LHCN-M2 (cell line): ENCODE measurements at places on chromosomes 1 and 21. TPM values are rescaled to one million over a fixed set of nuclear protein-coding genes. Genes with fewer than 3 reads are reported as not detected.

DNA sequence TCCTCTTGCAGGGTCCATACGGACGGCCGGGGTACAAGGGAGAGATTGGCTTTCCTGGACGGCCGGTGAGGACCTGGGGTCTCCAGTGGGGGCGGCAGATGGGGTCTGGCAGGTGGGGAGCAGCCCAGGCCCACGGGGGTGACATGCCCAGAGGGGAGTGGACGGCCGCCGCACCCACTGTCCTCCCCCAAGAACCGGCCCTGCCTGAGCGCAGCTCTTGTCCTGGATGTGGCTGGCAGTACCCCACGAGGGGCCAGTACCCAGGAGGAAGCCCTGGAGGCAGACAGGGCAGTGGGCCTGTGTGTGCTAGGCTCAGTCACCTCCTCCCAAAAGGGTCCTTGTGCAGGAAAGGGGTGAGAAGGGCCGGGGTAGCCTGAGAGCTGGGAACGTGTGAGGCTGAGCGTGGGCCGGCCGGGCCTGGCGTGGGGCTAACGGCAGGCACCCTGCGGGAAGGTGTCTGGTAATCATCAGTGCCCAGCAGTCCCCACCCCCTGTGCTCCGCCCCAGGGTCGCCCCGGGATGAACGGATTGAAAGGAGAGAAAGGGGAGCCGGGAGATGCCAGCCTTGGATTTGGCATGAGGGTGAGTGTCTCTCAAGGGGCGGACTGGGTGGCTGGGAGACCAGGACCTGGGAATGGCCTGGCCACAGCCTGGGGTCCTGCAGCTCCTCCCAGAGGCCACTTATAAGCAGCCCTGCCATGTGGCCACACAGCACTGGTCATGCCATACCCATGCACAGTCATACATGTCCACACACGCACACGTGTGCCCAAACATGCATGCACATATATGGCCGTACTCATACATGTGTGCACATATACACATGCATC lies 47.2 kb downstream of the SLC19A1 start:
- DNase-seq: no peak

MLLT11 gene
- total RNA-seq: 16.9 and 17.2 TPM in 2 replicates

GRCh38 chr1:87148661-87149060 lies 180.0 kb upstream of the LMO4 start:
- no peak for DNase-seq

C1QTNF12 gene
- 0.57 TPM in 1 of 2 replicates, not detected in the other for total RNA-seq

MRAP gene
- not detected in 2 replicates for total RNA-seq

- DNase-seq: no peak
Observed at GRCh38 chr21:17436626-17437111, 76.2 kb upstream of the CXADR start.

- DNase-seq: peak; percentile 60
Observed at GRCh38 chr1:226626577-226626956, 78.0 kb downstream of the STUM start.

DNA sequence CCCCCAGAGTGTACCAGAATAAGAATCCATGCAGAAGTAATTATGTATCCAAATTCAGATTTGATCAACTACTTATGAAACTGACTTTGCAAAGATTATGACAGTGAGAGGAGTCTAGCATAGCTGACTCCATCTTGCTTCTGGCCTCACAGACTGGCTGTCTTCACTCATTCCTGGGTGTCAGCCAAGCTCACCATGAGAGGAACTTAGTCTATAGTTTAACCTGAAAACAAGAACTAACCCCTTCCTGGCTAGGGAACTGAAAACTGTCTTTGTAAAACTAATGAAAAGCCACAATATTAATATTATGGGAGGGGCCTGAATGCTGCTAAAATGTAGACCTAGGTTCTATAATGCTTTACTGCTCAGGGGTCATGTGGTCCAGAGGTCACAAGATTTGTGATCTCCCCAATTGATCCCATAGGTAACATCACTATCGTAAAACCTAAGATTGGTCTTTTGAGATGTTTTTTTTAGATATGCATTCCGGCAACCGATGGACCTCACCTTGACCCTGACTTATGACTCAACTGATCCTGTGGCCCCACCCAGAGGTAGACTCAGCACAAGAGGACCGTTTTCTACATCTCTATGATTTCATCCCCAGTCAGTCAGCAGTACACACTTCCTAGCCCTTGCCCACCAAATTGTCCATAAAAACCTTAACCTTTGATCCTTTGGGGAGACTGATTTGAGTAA lies 55.2 kb downstream of the ATP1B1 start:
- no peak for DNase-seq

DNA sequence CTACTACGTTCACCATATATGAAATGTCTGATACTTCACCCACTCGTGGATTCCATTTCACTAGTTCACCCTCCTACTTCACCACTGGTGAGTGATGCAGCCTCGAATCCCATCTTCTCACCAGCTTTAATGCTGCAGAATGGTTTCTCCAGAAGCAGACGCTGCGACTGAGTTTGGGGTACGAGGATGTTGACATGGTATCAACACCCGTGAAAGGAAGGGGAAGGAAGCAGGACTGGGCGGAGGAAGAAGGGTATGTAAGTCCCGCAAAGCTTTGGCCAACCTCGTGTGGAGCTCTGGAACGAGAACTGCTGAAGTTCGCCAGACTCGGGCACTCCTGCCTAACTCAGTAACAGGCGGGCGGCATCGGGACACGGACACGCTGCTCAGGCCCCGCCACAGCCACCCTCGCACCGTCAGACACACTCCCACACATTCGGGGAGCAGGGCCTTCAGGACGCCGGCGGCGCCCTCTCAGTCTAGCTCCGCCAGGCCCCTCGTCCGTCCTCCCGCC lies 833 bp upstream of the DIP2A start:
- DNase-seq: peak; percentile 42

- no peak for DNase-seq
Observed at GRCh38 chr1:203592730-203593129, 33.9 kb upstream of the ATP2B4 start.

GRCh38 chr1:181525104-181525721 lies 41.9 kb downstream of the CACNA1E start:
- DNase-seq: no peak

DNA sequence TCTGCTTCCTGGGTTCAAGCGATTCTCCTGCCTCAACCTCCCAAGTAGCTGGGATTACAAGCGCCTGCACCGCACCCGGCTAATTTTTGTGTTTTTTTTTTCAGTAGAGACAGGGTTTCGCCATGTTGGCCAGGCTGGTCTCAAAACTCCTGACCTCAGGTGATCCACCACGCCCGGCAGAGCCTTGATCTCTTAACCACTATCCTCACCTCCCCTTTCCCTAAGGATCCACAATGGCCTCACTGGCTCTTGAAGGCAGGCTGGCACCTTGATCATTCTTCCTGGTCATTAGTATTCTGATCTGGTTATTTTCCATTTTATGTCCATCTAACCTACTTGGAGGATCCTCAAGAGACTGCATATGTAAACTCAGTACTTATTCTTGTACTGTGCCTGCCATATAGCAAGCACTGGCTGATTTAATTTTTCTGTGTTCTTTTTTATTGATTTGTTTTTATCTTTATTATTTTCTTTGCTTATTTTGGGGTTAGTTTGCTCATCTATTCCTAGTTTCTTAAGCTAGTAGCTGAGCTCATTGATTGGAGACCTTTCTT lies 6.3 kb downstream of the RCC1 start:
- DNase-seq: peak; percentile 26

LCE6A gene
- total RNA-seq: not detected in 2 replicates

RSPH1 gene
- not detected in 2 replicates for total RNA-seq

GRCh38 chr1:117631359-117632160 lies 25.7 kb downstream of the TENT5C start:
- DNase-seq: no peak

- no peak for DNase-seq
Observed at GRCh38 chr1:2812136-2812535, 10.6 kb upstream of the TTC34 start.

STUM gene
- total RNA-seq: not detected in 2 replicates

SLC50A1 gene
- 24.7 and 31.8 TPM in 2 replicates for total RNA-seq

GRCh38 chr1:110783292-110783918 lies 89.5 kb upstream of the CD53 start:
- DNase-seq: peak; percentile 27
